ENCODE measurements at places on chromosomes 7 and 10.

DNA sequence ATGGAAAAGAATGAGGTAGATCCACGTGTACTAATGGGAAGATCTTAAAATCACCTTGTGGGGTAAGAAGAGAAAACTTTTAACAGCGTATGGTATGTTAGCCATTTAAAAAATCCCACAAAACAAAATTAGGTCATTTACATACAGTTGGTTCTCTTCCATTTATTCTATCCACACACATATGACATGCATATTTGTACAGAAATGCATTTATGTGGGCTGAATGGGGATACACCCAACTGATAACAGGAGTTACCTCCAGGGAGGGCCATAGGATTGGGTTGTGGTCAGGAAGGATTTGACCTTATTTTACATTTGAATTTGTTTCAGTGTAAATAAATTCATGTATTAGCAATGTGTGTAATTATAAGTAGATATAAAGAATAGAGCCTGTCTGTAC is 71.5 kb downstream of the MCMBP start:
- DNase-seq, result no peak

GRCh38 chr10:120271696-120272095 is 185.3 kb upstream of the PLPP4 start:
- no peak for DNase-seq

GRCh38 chr7:8386926-8387550 is 46.4 kb upstream of the NXPH1 start:
- DNase-seq, result no peak

- DNase-seq, result no peak
Measured at GRCh38 chr10:49441488-49442476, 45.9 kb upstream of the DRGX start.

DNA sequence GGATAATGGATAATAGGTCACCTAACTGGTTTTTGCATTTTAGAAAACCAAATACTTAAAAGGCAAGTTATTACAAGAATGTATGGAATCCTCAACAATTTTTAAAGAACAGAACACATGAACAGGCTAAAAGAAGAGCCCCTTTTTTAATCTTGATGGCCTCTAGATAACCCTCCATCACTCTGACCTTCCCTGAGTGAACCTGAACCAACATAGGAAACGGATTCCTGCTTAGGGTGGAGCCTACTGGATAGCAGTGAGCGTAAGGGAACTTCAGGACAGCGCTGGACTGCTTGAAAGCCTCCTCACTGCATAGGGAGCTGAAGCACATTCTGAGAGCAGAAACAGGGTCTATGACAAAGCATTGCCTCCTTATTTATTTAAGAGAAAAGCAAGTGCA is 20.5 kb downstream of the TRPV5 start:
- no peak for DNase-seq
